ENCODE measurements at places on chromosomes 1 and 21.

GRCh38 chr1:161989786-161990185 lies 33.9 kb downstream of the OLFML2B start:
- no peak for DNase-seq

DNA sequence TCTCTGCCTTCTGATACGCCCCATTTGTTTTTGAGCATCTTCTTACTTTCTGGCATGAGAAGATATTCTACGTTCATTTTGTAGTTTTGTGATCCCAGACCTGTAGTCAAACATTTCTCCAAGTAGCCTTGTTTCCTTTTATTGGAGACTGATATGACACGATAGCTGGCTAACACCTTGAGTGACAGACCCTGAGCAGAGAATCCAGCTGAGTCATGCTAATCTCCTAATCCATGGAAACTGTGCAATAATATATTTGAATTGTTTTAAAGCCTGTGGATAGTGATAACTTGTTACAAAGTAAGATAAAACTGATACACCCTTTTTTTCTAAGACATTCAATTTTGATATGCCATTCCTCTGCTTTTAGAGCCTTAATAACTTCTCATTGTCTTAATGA lies 1.2 kb upstream of the IFI44L start:
- DNase-seq = no peak

DNA sequence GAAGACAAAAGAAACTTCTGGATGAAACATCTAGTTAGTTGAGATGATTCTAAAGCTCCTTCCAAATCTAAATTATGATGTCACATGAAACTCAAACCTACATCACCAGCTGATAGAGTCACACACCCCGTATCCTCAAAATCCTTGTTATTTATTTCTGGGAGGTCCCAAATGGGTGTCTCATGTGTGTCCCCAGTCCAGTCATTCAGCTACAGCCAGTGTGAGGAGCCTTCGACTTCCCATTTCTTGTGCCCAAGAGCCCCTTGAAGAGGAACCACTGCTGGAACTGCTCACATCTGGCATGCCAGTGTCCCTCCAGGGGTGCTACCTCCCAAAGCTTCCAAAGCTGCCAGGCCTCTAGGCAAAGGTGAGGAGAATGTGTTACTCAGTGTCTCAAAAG lies 32.5 kb upstream of the KCNA3 start:
- DNase-seq = no peak

DNA sequence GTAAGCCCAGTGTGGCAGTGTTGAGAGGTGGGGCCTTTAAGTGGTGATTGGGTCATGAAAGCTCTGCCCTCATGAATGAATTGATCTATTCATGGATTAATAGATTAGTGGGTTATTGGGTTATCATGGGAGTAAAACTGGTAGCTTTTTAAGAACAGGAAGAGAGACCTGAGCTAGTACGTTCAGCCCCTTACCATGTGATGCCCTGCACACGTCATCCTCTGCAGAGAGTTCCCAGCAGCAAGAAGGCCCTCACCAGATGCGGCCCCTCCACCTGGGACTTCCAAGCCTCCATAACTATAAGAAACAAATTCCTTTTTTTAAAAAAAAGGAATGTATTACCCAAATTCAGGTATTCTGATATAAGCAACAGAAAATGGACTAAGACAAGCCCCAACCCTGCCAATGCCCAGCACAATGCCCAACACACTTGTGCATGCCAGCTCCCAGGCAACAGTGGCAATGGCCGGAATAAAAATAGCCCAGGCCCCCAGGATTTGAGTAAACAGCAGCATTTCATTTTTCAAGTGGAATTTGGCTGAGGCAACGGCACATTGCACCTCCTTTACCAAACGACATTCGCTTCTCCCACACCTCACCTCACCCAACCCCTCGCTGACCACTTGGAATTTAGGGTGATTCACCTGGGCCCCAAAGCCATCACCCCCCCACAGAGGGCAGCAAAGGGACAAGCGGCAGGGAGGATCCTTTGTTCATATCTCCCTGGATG lies 215.9 kb downstream of the TOMM20 start:
- DNase-seq = no peak

- no peak for DNase-seq
Observed at GRCh38 chr21:33386222-33386784, 16.9 kb upstream of the IFNGR2 start.

DNA sequence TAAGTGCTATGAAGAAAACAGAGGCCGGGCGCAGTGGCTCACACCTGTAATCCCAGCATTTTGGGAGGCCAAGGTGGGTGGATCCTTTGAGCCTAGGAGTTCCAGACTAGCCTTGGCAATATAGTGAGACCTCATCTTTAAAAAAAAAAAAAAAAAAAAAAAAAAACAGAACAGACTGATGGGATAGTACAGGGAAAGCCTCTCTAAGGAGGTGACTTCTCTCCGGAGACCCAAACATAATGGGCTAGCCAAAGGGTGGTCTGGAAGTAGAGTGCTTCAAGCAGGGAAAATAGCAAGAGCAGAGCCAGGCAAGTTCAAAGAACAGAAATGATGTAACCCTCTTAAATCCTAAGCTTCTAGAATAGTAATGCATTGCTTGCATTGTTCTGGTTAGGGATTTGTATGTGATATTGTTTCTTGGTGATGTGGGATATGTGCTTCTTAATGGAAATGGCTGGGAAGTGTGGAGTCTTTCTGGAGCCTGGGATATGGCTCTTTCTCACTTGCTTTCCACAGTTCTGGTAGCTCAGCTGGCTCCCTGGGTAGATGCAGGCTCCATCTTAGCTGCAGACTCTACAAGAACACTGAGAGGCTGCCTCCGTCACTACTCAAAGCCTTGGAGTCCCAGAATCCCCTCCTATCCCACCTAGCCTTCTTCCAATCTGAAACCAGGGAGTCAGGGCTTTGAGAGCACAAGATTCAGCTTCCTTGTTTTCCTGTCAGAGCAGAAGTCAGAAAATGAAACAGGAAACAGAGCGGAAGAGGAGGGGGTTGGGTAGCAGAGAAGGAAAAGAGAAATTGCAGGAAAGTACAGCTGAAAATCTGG lies 1.9 kb upstream of the PIGV start:
- peak; percentile 80 for DNase-seq

- no peak for DNase-seq
Observed at GRCh38 chr1:31818206-31818605, 2.4 kb upstream of the SPOCD1 start.

DNA sequence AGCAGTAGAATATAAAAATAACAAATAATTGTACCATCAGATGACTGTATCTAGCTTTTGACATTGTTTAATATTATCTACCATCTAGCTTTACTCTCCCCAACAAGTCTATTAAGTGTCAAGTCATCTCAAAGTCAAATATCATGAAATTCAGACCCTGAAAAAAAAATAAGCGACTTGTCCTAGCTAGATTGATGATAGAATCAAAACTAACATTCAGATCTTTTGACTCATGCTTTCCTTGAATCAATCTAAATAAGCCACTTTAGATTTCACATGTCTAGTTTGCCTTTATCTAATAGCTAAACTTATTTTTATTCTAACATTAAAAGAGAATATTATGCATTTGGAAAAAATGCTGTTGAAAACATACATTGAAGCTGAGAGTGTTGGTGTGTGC lies 35.4 kb downstream of the CRB1 start:
- DNase-seq = no peak
